ACHN (cell line): ENCODE measurements at places on chromosomes 16 and 17.

DNA sequence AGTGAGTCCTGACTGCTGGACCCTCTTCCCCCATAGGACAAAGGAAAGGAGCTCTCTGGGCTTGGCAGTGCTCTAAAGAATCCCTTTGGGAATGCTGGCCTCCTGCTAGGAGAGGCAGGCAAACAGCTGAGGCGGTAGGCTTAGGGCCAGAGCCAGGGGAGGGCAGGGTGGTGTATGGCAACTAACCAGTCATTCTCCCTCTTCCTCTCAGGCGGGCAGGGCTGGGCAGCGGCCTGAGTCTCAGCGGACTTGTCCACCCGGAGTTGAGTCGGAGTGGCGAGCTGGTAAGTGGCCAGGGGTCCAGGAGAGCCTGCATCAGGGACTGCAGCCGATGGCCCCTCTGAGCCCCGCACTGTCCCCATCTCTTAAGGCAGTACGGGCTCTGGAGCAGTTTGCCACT is 4.4 kb downstream of the ACADVL start:
- DNase-seq = no peak

DNA sequence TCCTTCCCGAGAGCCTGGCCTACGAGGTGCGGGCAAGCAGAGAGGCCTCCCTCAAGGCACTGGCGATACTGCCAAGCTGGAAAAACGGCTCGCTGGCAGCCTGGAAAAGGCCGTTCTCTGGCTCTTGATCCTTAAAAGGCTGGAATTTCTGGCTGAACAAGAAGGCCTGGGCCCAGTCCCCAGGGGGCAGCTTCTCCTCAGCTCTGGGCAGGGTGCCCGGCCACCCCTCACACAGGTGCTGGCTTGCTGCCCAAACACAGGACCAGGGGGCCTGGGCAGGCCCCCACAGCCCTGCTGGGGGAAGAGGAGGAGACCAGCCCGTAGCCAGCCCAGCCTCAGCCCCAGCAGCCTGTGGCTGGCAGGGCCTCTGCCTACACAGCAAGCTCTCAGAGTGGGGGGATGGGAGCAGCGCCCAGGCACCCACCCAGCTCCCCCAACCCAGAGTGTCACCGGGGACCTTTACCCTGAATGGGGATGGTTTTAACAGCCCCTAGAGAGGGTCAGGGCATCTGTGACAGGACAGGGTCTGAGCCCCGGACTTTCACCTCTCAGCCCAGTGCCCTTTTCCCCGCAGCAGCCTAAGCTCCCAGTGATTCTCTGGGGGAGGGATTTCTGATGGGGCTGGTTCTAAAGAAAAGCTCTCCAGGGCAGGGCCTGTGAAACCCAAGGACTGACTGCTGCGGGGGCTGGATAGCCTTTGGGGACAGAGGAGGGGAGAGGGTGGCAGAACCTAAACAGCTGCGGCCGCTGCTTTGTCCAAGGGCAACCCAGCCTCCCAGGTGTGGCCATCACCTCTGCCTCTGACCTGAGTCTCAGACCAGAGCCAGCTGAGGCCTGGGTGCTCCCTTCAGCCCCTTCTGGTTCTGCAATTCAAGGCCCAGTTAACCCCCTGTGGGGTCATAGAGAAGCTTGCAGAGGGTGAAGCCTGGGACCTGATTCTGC is 38.6 kb upstream of the TOB1 start:
- no peak for DNase-seq

DNA sequence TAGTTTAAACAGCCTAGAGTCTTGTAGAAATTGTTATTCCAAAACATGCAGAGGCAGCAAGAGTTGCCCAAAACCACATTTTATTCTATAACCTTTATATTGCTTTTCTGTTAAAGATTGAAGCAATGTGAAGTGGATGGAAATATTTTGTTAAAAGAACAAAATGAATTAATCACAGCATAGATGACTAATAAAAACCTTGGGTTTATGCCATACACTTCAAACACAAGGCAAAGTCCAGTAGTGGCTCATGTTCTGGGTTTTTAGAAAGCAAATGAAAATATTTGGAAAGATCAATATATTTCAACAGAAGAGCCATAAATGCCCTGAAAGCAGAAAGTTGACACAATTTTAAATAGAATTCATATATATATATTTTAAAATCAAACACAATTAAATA is 36.7 kb upstream of the ULK2 start:
- DNase-seq = no peak

GRCh38 chr16:13307851-13308250 is 406.5 kb downstream of the SHISA9 start:
- DNase-seq = no peak

GRCh38 chr16:89482817-89483205 is 7.5 kb downstream of the ANKRD11 start:
- DNase-seq = no peak

DNA sequence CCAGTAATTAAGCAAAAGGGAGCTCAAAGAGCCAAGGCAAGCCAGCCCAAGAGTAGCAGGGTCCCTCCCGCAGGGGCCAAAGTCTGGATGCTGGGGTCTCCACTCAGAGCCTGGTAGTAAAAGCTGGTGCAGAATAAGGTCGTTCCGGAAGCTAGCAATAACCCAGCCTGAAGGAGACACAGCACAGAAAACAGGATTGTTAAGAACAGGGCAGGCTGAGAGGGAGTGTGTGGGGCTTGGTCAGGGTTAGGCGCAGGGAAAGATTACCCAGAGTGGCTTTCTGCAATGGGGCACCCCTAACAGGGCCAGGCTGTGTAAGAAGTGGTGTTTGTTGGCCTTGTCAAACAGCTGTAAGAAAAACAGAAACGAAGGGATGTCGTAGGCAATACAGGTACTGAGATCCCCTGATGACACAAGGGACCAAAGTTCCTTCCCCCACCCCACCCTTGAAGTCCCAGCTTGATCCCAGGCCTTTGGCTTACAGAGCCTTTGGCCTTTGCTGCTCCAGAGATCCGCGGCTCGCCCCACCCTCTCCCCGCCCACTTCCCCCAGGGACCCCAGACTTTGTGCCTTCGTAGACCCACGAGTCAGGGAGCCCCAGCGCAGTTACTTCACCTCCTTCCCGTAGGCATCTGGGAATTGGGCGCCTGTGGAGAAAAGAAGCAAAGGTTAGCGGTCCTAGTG is 712 bp downstream of the TMEM256 start:
- no peak for DNase-seq

- DNase-seq = no peak
These were observed 18.5 kb downstream of the CRAMP1 start for GRCh38 chr16:1630450-1631213.

DNA sequence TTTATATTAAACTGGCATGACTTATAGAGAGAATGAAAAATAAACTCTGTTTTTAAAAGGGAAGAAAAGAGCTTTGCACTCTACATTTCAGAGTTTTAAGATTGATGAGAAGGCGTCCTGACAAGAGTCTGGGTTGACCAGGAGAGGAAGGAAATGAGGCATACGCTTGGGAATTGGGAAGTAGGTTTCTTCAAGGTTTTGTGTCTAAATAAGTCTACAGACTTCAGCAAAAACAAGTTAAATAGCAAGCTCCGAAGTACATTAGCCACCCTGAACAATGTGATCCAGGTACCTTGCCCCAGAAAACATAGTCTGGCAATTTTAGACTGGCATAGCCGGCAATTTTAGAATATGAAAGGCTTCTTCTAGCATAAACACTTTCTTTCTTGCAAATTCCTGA is 28.5 kb upstream of the CCDC182 start:
- DNase-seq = no peak
